Activated CD8-positive, alpha-beta memory T cell treated with anti-CD3 and anti-CD28 coated beads for 48 hours (primary cell): ENCODE measurements at places on chromosomes 6 and 20.

- DNase-seq = no peak
Observed at GRCh38 chr6:95364016-95364604, 213.2 kb upstream of the MANEA start.

DNA sequence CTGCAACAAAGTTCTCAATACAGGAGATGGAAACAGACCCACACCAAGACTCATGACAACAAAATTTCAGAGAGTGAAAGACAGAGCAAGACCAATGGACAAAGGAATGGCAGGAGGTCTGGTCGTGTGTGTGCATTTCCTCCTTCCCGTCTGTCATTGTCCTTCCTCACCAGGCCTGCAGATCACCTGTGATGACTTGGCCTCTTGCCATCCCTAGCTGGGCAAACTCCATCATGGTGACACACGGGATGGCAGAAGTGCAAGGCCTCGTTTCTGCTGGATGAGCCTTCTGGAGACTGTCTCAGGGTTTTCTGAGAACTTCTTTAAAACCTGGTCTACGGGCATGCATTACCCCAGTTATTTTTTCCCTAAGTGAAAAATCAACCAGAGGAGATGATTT is 49.2 kb downstream of the RPP21 start:
- no peak for DNase-seq

GRCh38 chr20:38034961-38035360 is 1.4 kb downstream of the RPRD1B start:
- no peak for DNase-seq

DNA sequence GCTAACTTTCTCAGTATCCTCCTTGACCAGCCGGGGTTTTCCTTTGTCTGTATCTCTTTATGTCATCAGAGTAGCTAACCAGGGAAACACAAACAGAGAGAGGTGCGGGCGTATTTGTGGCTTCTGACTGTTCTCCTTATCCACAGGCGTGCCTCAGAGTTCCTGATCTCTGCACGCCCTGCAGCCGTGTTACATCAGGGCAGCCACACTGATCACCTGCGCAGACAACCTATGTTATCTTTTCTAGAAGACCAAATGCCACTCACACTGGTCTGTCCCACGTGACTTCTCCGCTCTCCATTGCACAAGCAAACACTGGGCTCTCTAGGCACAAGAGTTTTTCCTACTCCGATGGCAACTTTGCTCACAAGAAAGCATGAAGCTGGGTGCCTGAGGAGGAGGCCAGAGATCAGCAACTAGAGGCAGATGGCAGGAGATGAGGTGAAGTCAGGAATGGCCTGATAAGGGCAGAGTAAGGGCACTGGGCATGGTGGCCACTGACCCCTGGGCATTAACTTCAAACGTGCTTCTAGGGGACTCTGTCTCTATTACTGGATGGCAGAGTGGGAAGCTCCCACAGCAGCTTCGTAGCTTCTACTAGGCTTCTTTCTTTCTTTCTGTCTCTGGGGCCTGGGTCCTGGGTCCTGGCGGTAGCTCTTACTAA is 4.5 kb downstream of the PDE10A start:
- no peak for DNase-seq

GRCh38 chr6:140230282-140230681 is 855.8 kb upstream of the CITED2 start:
- no peak for DNase-seq

GRCh38 chr6:47230579-47230978 is 79.1 kb downstream of the TNFRSF21 start:
- no peak for DNase-seq
